ENCODE measurements at places on chromosomes 6 and 20. TPM values are rescaled to one million over a fixed set of nuclear protein-coding genes. Genes with fewer than 3 reads are reported as not detected.

TSBP1 gene
- total RNA-seq: not detected

TDP2 gene
- 16.0 TPM for total RNA-seq

RIPPLY2 gene
- total RNA-seq: not detected

BCAS1 gene
- 6.3 TPM for total RNA-seq

PHACTR1 gene
- 7.9 TPM for total RNA-seq

GATA5 gene
- total RNA-seq: not detected

HCK gene
- not detected for total RNA-seq

All from myocyte (in vitro differentiated cells).